ENCODE measurements at places on chromosomes 7 and 10.

DNA sequence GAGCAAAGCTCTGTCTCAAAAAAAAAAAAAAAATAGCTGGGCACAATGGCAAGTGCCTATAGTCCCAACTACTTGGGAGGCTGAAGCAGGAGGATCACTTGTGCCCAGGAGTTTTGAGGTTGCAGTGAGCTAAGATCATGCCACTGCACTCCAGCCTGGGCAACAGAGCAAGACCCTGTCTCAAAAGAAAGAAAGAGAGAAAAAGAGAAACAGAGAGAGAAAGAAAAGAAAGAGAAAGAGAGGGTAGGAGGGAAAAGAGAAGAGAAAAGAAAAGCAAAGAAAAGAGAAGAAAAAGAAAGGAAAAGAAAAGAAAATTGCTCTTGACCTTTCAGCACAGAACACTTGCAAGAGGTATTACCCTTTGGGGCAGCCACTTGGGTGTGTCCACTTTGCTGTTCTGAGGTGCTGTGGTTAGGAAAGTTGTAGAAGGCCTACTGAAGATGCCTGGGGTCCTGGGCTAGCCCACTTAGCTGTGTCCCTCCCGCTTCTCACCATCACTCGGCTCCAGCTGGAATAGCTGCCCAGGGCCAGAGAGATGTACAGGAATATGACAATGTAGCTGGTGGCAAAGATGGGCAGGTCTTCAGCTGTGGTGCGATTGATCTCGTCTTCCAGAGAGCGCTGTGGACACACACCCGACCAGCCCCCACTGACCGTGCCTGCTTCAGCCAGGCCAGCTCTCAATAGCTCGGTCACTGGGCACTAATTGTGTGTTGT, 5.6 kb downstream of the NPC1L1 start:
- DNase-seq, result no peak

DNA sequence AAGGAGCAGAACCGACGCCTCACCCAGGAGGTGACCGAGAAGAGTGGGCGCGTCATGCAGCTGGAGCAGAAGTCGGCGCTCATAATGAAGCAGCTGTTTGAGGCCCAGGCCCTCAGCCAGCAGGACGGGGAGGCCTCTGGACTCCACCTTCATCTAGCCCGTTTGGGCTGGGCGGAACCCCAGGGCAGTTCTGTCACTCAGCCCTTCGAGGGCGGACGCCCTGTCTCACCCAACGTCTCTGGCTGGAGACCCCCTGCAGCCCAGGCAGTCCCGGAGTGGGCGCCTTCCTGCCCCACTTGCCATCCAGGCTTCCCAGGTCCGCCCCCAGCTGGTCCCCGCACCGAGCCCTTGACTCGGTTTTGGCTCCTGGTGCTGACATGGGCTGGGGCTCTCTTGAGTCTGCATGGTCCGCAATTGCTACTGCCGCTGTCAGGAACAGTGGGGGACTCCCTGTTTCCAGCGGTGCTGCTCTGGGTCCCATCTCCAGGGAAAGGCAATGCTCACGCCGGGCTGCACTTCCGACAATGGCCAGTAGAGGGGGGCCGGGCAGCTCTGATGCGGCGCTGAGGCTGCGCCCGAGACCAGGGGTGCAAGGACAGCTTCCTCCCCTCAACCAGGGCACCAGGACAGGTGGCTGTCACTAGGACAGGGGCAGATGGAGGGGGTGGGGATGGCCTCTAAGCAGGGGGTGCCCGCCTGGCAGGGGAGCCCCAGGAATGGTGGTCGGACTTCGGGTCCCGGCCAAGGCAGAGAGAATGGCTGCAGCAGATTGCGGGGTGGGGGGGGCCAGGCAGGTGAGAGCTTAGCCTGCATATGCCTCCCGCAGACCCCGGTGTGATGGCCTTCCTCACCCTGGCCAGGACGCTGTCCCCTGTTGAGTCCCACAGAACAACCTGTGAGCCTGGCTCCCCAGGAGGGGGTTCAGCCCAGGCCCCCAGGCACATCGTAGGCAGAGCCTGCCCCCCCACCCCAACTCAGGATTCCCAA, 71.2 kb upstream of the KCTD7 start:
- DNase-seq, result peak; percentile 5

- DNase-seq, result peak; percentile 41
Measured at GRCh38 chr10:78066012-78066411, 32.3 kb downstream of the RPS24 start.

GRCh38 chr7:22782616-22783232, 39.9 kb downstream of the TOMM7 start:
- peak; percentile 16 for DNase-seq

GRCh38 chr7:155662343-155663043, 18.0 kb downstream of the RBM33 start:
- DNase-seq, result no peak

DNA sequence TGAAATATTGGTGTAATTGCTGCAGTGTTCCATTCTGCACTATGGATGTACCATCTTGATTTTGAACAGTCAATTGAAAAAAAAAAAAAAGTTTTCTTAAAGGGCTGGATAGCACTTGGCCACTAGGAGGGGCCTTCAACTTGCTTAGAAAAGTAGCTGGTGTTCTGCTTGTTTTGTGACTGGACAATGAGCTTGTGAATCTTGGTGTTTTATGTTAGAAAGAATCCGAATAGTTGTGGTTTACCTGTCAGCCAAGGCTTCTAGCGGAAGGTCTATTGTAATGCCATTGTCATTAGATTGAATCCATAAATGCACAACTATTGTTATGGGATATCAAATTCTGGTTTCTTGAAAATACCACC, 77.1 kb downstream of the BMPER start:
- DNase-seq, result no peak

- DNase-seq, result no peak
Measured at GRCh38 chr10:93875032-93875358, 18.8 kb upstream of the SLC35G1 start.

DNA sequence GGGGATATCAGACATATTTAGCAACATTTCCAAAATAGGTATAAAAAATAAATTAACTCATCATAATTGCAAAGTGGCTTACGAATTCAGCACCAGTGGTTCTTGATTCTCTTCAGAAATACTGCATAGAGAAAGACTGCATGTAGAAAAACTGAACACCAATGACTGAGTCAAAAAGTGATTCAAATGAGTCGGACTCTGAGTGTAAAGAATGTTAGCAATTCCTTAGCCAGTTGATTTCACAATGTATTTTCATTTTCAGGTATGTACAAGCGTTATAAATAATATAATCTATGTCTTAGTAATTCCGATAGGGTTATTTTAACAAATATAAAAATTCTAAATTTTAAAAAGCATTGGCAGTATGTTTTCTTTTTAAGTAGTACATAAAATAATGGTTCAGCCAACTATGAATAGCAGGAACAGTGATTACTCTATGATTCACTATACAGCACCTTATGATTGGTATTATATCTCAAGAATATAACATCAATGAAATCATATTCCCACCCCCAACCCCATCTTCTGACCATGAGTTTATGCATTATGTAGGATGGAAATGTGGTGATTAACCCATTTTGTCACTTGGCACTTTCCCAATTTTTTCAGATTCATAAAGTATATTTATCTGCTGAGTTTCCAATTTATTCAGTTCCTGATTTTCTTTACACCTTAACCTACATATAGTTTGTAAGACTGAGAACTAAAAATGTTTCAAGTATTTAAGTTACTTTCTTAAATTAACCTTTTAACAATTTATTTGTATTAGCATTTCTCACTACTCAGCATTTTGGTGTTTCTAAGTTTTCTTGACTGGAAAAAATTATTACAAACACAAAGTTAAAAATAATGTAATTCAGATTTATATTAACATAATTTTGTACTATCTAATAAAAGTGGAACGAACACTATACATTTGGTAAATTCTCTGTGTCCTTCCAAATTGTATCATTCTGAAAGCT, 33.9 kb downstream of the DNAJC1 start:
- DNase-seq, result no peak

Measured in NCI-H1105 treated with DMSO at 0.1 percent for 48 hours (cell line).